ENCODE measurements at places on chromosomes 1 and 21.

DNA sequence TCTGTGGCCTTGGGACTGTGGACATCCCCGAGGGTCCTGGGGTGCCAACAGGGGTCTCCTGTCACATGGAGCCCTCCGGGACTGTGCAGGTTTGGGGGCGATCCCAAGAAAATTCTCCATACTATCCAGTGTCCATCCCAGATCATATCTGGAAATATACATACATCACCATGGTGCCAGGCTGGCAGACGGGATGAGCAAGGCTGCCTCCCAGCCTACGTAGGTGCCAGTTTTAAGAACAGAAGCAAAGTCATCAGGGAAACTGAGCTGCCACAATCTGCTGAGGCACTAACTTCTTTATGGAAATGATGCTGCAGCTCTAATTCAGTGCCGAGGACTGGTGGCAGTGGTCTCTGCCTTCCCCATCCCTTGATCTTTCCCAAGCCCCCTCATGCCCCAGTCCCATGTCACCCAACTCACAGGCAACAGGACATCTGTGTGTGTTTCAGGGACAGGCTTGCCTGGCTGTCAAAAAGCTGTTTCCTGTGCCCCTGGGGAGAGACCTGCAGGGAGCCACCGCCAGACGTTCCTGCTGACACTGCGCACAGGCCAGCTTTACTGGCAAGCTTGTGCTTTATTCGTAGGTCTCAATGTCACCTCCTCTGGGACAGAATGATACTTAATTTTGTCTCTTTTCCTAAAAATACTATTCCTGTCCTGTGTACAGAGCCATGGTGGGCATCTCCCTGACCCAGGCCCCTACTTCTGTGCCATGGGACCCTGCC, 15.5 kb downstream of the TEX35 start:
- no peak for DNase-seq

- no peak for DNase-seq
Measured at GRCh38 chr1:39458991-39459390, 32.4 kb upstream of the BMP8A start.

- DNase-seq = no peak
Measured at GRCh38 chr21:38289705-38290485, 33.1 kb downstream of the KCNJ15 start.

DNA sequence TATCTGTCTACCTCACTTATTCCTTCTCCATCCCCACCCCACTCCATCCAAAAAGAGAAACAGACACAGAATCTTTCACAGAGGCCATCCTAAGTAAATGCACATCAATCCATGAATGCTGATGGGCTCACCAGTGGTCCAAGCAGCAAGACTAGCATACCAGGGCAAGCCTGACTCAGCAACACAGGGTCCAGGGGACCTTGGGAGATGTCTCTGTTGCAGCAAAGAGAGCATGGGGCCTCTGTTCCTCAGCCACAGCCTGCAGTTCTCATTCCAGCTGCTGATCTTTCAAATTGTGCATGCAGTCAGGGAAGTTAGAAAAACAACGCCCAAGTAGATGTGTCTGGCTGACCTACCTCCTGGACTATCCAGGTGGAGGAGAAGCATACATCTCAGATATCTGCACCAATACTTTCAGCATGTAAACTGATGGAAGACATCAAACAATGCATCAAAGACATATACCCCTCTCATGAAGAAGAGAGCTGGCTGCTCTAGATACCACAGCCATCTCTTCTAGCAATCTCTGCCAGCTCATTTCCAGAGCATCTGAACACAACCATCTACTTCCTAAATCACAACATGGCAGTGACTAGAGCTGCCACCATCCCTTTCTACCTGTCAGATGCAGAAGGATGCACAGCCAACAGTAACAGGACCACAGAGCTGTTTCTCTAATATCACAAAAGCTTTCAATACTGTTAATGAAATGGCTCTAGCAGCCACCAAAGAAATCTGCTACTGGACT, 54.5 kb downstream of the CD34 start:
- no peak for DNase-seq

DNA sequence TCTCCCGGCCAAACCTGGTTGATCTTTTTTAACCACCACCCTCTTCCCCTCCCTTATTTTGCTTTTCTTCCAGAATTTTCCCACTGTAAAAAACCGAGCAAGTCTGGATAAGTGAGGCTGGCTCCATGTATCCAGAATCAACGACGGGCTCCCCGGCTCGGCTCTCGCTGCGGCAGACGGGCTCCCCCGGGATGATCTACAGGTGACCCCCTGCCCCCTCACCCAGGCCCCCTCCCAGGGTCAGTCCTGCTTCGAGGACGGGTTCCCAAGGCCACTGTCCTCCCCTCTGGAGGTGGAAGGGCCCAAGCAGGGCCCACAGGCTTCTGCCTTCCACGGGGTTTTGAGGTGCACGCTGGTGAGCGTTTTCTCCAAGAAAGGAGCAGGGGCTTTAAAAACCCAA, 5.2 kb upstream of the KCNAB2 start:
- no peak for DNase-seq

DNA sequence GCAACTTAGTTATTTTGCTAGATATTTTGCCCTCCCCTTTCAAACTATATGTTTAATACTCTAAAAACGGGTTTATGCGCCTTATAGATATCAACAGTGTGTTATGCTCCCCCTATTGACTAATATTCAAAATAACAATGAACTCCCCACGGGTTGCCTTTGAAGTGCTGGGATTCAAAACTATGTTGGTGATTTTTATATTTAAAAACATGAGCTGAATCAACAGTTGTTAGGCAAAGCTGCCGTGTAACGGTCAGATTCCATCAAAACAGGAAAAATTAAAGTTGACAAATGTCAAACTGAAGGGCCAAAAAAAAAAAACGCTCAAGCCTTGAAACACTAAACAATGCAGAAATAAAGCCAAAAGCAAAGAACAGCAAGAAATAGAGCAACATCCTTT, 2.5 kb downstream of the TGFBR3 start:
- DNase-seq = no peak

DNA sequence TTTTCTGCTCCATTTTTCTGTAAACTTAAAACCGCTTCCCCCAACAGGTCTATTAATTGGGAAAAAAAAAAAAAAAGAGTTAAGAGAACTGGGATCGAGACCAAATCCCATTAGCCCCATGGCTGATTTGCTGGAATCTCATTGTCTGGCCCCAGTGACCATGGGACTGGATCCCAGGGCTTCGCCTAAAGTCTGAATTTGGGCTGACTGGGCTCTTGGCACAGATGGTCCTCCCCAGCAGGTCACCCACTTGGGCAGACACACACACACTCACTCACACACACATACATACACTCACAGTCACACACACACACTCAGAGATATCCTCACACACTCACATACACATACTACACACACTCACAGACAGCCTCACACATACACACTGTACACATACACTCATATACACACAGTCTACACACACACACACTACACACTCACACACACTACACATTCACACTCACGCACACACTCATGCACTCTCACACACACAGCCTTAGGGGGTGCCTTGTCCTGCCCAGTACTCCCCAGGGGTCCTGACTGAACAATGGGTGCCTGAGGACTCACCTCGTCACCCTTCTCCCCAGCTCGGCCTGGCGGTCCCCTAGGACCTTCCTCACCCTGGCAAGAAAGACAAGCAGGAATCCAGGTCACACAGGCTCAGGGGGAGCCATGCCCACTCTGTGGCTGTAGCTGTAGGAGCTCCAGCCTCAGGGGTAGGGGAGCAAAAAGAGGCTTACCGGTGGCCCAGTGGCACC, 7.5 kb downstream of the COL9A2 start:
- DNase-seq = no peak

DNA sequence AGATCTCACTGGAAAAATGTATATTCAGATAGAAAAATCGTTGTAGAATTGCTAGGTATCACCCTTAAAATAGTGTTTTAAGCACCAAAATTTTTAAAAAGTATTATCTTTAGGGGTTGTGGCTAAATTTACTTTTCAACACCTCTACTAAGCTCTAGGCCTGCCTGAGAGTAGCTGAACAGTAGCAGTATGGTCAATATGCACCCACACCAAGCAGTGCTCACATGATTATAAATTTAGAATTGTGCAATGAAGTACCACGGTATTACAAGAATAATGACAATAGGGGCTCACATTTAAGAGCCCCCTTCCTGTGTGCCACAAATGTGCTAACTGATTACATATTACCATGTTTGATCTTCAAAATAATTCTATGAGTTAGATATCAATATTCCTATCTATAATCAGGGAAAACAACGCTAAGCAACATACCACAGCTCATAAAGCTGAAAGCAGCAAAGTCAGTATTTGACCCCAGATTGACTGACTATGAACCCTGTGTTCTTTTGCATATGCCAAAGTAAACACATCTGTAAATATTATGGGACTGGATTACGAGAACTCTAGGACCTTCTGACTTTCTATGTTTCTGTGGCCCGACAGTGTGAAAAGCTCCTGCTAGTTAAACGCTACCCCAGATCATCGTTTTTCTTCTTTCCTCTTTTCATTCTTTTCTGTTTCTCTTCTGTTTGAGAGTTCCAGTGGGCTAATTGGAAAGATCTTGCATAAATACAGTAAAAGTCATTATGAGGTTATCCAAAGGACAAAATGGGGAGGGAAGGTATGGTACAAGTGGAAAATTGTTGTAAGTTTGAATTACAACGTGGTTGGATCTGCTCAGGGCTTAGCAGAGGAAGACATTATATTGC, 201.1 kb upstream of the C1orf87 start:
- no peak for DNase-seq

DNA sequence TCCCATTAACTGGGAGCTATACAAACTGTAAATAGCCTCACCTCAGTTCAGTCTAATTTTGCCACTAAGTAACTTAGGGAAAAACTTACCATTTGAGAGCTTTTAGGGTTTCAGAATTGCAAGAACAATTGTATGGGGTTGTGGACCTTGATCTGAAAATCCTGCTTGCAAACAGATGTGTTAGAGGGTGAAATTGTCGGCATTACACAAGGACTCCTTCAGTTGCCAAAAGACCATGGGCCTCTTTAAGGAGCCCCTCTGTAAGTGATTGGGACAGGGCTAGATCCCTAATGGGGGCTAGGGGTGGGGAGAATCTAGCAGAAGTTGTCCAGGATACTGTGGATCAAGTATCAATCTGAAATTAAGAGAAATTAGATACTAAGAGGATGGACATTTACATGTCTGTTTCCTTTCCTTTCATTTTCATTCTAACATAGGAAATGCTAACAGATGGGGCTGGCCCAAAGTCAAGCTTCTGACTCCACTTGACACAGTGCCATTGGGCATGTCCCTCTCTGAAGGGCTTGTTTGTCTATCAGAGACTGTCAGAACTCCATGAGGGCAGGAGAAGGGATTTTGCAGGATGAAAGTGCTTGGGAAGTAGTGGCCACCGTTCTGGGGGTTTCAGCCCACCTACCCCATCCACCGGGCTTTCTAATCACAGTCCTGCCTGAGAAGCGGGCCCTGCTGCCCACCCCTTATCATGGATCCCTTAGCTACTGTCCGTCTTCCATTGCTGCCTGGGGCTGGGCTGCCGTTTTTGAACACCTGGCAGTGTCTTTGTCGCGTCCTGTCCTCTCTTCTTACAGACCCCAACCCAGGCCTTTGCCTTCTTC, 54.7 kb downstream of the STUM start:
- DNase-seq = no peak

GRCh38 chr1:200883118-200883517, 10.3 kb downstream of the GPR25 start:
- DNase-seq = no peak

DNA sequence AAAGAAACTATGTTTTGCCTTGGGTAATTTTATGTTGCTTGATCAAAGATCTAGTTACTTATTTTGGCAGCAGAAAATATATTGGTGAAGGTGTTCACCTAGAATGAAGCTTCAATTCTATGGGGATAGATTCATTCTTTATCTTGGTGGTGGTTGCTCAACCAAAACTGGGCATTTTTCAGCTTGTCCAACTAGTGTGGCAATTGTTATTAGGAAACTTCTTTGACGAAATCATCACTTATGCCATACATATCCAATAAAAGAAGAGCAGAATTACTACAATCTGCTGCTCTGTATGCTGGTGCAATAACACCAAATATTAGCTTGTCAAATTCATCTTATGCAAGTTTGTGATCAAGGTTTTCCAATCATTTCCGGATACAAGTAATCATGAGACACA, 26.8 kb upstream of the TMPRSS15 start:
- no peak for DNase-seq

GRCh38 chr1:17199267-17200044, 5.5 kb upstream of the PADI1 start:
- DNase-seq = no peak

DNA sequence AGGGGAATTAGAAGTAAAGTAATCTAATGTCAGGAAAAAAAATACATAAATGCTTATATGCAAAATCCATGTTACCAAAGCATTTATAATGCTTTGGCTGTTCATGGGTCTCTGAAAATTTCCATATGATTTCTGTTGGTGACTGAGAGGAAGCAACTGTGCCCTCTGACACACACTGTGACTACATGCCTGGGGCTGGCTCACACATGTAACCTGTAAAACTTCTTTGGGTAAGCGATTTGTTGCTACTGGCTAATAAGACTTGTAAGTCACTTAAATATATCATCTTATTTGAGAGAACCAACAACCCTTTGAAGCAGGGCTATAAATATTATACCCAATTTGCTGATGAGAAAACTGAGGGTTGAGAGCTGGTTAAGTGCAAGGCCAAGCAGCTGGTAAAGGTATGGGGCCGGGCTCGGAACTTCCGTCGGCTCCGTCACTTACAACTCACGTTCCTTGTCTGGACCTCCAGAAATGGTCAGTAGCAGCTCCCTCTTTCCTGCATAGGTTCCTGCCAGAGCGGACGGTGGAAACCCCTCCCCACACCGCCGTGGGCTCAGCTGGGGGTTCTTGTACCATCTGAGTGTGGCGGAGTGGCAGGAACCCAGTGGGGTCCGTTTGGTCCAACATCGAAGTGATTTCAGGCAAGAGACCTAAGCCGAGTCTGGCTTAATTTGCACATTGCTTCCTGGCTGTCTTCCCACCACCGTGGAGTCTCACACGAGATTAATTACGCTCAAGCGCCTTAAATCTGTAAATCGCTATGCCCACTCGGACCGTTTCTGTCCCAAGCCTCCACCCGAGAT, 714 bp downstream of the DFFA start:
- no peak for DNase-seq

DNA sequence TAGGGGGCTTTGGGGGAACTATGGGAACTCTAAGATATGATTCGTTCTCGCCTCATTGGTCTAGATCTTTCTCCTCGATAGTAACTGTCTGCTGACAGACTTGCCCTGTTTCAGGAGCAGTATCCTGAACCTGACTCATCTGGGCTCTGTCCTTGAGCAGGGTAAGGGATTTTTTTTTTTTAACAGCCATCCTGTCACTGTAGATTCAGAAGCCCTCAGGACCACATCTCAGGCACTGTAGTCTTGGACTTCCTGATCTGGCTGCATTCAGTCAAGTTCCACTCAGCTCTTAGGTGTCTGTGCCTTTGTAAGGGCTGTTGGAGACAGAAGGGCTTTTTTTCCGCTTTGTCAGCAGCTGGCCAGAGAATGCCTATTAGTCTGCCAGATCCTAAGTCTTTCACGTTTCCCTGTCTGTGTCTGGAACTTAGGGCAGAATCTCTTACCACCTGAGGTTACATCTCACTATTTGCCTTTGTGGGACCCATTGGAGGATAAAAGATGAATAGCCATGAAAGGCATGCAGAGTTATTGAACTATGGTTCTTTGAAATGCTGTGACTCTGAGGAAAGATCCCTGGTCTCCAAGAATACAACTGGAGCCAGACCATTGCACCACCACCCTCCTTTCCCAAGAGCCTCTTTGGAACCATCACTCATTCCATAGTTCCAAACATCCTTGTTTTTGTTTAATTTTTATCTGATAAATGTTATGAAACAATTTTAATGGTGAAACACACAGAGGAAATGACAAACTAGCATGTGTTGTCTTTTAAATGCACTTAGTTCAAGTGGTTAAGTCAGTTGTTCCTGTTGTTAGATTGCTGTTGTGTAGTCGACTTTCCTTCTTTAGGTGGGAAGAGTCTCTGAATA, 49.7 kb upstream of the MACF1 start:
- DNase-seq = no peak
